ENCODE measurements at places on chromosomes 7 and 10.
A peak's percentile ranks its signal among the peaks of the same experiment; 100 is the strongest.

- no peak for DNase-seq
These were observed 151.8 kb upstream of the ANK3 start for GRCh38 chr10:60541451-60541850.

- DNase-seq: no peak
These were observed 9.8 kb downstream of the MAPK8 start for GRCh38 chr10:48316236-48316635.

- no peak for DNase-seq
These were observed 66.7 kb downstream of the HHEX start for GRCh38 chr10:92756201-92757065.

- DNase-seq: no peak
These were observed 12.5 kb downstream of the DYNC2I1 start for GRCh38 chr7:158868764-158869410.

GRCh38 chr10:47078393-47079203, 167.4 kb downstream of the PTPN20 start:
- no peak for DNase-seq

- no peak for DNase-seq
These were observed 226.2 kb downstream of the POLR1F start for GRCh38 chr7:19482628-19483027.

- DNase-seq: no peak
These were observed 66.6 kb downstream of the VWC2 start for GRCh38 chr7:49839863-49840645.

DNA sequence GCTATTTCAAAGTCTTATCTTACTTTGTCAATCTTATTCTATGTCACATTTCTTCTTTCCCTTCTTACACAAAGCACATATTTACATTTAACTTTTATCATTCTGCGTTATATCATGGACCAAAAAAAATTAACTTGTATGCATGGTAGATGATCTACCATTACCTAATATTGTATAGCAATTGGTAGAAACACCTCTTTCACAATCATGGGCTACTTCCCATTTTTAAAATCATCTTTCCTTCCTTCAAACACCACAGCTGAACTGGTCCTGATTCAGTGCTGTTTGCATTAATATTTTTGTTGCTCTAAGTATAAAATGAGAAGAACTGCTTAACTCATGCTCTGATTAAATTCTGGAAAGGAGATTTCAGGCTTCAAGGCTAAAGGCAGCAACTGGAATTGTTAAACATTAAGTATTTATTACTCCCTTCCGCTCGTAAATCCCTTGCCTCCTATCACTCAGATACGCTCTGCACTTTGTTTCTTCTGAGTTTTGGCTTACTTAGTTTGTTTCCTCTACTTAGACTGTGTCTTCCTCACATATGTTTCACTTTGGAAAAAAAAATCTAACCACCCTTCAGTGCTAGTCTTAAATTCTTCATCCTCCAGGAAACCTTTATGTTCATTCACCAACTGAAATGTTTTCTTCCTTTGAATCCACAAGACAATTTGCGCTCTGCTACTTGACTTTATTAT, 901.4 kb downstream of the PCDH15 start:
- no peak for DNase-seq

DNA sequence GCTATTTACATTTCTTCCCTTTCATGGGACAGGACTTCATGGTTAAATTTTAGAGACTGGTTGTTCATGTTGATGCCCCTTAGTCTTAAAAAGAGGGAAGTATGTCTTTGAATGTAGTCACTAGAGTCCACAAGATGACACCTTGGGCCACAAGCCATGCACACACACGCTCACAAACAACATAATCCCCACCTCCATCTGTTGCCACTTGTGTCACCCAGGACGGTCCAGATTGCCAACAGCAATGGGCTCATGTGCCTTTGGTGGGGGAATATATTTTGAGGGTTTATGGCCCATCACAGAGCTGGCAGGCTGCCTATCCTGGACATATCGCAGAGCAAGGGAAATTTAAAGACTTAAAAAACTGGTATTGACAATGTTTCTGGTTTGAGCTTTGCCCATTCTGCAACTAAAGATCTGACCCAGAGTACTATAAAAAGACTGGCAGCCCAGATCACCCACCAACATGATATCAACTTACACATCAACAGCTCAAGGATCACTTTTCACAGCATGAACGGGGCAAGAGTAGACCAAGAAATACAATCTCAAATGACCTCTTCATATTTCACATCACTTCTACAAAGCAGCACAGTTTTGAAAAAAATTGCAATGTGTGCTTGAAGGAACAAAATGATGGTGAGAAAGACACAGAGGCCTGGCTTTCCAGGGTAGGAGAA, 50.5 kb downstream of the STRA8 start:
- DNase-seq: no peak

DNA sequence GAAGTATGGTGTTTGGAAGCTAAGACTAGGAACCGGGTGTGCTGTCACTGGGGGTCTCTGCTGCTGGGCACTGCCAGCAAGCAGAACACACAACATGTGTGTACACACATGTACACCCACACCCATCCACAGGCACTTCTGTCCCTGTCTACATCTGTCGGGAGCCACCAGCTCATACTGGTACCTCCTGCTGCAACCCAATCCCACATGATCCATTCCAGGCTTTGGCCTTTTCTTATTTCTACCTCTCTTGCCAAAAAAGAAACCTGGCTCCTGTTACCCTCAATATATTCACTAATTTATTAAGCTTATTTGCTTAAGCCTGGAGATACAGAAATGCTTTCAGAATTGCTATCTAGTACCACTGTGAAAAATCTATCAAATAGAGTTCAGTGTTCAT, 246.0 kb downstream of the DIP2C start:
- no peak for DNase-seq

- DNase-seq: no peak
These were observed 29.3 kb upstream of the RNF32 start for GRCh38 chr7:156611014-156612010.

GRCh38 chr7:142478479-142479220, 220.8 kb upstream of the PRSS58 start:
- DNase-seq: peak; percentile 41

DNA sequence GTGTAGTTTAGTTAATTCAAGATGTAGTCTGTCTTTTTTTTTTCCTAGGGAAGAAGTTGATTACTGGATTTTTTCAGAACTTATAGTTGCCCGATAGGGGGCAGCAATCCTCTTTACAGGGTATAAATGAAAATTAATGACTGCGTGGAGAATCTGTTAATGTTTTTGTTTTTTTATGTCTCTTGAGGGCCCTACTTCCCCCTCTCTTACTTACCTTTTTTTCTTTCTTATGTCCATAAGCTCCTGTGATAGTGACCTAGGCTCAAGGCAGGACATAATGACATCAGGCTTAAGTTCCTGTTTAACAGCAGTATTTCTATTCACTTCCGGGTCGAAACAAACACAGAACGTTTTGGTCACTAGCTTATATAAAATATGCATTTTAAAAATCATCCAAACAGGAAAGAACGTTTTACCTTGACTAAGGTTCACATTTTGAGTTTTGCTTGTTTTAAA, 18.8 kb downstream of the CDC123 start:
- peak; percentile 45 for DNase-seq

DNA sequence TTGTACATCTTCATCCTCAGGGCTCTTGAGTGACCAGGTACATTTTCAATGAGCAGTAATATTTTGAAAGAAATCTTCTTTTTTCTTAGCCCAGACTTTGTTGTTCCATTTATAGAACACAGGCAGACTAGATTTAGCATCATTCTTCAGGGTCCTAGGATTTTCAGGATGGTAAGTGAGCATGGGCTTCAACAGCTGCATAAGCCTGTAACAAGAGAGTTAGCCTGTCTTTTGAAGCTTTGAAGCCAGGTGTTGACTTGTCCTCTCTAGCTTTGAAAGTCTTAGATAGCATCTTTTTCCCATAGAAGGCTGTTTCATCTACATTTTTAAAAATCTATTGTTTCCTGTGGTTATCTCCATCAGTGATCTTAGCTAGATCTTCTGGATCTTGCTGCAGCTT, 4.5 kb upstream of the NDUFA5 start:
- DNase-seq: no peak

DNA sequence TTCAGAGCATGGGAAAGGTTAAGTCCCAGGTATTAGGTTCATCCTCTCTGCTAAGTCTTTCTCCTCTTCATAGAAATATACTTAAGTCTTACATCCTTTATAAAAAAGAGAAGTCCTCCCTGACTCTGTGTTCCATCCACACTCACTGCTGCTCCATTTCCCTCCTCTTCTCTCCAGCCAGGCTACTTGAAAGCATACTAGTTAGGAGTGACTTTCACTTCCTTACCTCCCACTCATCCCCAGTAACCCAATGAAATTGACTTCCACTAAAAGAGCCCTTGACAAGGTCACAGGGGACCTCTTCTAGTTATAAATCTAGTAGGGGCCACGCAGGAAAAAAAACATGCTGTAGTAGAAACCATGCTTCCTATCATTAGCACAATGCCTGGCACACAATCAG, 133.1 kb upstream of the AGK start:
- no peak for DNase-seq

GRCh38 chr7:104048055-104048454, 58.6 kb upstream of the RELN start:
- DNase-seq: no peak

GRCh38 chr10:121368347-121369025, 229.8 kb downstream of the FGFR2 start:
- DNase-seq: no peak

GRCh38 chr10:74889662-74889998, 63.2 kb downstream of the KAT6B start:
- DNase-seq: no peak

GRCh38 chr10:85477979-85478378, 888.6 kb downstream of the GRID1 start:
- DNase-seq: no peak

DNA sequence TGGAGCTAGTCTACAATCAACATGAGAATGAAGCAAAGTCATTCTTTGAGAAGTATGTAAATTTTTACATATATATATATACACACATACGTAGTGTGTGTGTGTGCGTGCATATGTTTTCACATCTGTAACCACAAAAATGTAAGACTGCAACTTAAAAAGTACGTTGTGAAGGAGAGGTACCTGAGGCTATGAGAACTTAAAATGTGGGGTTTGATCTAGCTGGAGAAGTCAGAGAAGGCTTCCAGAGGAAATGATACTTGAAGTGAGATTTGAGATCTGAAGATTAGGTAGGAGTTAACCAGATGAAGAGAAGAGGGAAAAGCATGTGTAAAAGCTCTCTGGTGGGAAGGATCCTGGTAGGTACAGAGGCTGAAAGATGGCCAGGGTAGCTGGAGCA, 5.8 kb downstream of the TAF5 start:
- DNase-seq: no peak

DNA sequence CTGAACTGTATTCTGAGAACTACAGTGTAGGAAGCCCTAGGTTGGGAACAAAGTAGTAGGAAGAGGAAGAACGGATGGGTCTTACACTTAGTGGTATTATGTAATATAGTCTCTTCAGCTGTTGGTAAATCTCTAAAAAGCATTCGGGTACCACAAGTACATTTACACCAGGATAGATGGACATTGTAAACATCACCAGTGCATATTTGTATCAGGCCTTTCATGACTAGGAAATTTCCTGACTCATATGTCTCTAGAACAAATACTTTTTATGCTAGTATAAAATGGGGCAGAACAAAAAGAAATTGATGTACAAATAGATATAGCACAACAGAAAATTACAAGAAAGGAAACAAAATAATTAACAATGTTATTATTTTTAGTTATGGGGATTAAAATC, 21.5 kb upstream of the OR6B1 start:
- no peak for DNase-seq

DNA sequence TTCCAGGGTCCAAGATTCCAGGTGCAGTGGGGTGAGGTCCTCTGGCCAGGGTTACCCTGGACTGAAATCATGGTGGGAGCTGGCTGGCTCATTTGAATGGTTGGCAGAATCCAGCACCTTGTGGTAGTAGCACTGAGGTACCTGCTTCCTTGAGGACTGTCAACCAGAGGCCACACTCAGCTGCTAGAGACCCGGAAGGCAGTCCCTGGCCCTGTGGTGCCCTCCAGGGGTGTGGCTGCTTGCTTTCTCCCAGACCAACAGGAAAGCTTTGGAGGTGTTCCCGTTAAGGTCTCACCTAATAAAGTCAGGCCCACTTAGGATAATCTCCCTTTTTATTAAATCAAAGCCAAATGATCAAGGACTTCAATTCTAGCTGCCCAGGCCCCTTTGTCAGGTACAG, 107.7 kb upstream of the GDF10 start:
- no peak for DNase-seq

- DNase-seq: no peak
These were observed 3.5 kb downstream of the AQP1 start for GRCh38 chr7:30915005-30915601.

- DNase-seq: no peak
These were observed 1.6 kb downstream of the FAM204A start for GRCh38 chr10:118340486-118340885.

DNA sequence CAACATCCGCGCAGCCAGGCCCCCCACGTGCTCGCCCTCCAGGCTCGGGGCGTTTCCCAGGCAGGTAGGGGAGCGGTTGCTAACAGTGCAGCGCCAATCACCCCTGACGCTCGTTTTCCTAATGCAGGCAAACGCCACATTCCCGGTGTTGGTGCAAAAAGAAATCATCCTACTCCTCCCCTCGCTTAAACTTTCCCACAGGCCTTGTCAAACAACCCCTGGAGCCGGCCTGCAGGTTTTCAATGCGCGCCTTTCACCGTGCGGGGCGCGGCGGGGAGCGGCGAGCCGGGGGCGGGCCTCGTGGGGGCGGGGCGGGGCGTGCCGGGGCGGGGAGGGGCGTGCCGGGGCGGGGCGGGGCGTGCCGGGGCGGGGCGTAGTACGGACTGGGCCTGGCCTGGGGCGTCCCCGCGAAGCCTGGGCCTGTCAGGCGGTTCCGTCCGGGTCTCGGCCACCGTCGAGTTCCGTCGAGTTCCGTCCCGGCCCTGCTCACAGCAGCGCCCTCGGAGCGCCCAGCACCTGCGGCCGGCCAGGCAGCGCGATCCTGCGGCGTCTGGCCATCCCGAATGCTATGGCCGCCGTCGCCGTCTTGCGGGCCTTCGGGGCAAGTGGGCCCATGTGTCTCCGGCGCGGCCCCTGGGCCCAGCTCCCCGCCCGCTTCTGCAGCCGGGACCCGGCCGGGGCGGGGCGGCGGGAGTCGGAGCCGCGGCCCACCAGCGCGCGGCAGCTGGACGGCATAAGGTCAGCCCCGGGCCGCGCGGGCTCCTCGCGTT, at the start of gene ECHDC3:
ECHDC3 (plus strand) TSS at position 374 of the 770 bp plus-strand sequence; CDS start at position 569, 195 bp downstream.
- peak; percentile 48 for DNase-seq

- no peak for DNase-seq
These were observed 5.4 kb downstream of the NOM1 start for GRCh38 chr7:156954941-156955340.

DNA sequence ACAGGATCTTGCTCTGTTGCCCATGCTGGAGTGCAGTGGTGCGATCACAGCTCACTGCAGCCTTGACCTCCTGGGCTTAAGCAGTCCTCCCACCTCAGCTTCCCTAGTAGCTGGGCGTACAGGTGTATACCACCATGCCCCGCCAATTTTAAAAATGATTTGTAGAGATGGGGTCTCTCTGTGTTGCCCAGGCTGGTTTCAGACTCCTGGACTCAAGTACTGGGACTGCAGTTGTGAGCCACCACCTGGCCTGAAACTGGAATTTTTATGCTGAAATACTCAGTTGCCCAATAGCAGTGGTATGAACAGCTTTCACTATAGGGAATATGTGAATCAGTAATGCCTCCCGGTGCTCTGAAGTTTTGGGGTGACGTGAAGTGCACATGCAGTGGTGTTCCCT, 7.6 kb downstream of the ZRANB1 start:
- DNase-seq: no peak
